Osteocyte (in vitro differentiated cells): ENCODE measurements at places on chromosomes 3 and 15. TPM values are rescaled to one million over a fixed set of nuclear protein-coding genes. Genes with fewer than 3 reads are reported as not detected.

GOLGA6L25 gene
- total RNA-seq: not detected in 2 replicates

P2RY14 gene
- total RNA-seq: not detected in 2 replicates

GUCA1C gene
- not detected in 2 replicates for total RNA-seq

ATP10A gene
- total RNA-seq: 71.9 and 74.2 TPM in 2 replicates

P2RY12 gene
- not detected in 2 replicates for total RNA-seq

- no peak for DNase-seq
Observed at GRCh38 chr15:71526060-71526820, 284.1 kb upstream of the NR2E3 start.

GRCh38 chr3:133540896-133541674 lies 32.4 kb upstream of the CDV3 start:
- no peak for DNase-seq

DNA sequence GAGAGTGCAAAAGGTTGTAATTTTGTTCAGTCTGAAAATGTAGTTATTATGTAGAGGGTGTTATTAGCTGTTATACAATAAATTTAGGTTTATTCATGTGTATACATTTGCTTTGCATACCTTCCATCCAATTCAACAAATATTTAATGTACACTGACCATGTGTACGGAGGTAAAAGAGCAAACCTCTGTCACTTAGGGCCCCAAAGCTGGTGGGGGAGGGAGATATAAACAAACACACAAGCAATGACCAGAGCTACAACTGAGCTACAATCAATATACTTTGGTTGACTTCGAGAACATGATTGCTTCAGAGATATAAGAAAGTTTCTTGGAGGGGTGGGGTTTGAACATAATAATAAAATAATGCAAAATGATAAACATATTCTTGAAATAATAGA lies 17.5 kb upstream of the BCL6 start:
- DNase-seq: no peak

DNA sequence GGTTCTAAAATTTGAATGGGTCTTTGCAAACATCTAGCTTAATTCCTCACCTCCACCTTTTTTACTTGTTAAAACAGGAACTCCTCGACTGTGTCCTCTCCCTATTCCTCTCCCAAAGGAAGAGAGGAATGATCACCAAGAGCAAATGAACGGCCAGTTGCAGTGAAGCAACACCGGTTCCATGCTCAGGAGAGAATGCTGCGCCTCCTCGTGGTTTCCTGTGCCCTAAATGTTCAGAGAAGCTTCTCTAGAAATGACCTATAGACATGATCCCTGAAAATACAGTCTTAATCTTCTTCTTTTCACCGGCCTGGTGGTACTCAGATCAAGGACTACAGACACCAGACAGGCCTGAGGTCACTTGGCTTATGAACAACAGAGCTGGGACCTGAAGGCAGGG lies 65.1 kb upstream of the GUCA1C start:
- DNase-seq: no peak

DNA sequence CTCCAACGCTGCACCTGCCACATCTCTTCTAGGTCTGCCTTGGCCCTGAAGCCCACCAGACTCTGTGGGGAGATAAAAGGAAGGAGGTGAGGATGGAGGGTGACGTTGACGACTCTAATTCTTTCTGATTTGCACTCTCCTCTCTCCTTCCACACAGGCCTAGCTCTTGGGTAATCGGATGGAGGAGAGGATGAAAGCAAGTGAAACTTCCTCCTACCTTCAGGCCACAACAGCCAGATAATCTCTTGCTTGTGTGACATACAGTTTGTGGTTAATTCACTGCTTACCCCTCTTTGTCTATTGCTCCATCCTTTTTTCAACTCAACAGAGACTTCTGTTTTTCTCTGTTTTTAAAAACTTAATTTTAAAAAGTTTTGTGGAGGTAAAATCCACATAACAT lies 208.1 kb downstream of the SV2B start:
- DNase-seq: no peak

DNA sequence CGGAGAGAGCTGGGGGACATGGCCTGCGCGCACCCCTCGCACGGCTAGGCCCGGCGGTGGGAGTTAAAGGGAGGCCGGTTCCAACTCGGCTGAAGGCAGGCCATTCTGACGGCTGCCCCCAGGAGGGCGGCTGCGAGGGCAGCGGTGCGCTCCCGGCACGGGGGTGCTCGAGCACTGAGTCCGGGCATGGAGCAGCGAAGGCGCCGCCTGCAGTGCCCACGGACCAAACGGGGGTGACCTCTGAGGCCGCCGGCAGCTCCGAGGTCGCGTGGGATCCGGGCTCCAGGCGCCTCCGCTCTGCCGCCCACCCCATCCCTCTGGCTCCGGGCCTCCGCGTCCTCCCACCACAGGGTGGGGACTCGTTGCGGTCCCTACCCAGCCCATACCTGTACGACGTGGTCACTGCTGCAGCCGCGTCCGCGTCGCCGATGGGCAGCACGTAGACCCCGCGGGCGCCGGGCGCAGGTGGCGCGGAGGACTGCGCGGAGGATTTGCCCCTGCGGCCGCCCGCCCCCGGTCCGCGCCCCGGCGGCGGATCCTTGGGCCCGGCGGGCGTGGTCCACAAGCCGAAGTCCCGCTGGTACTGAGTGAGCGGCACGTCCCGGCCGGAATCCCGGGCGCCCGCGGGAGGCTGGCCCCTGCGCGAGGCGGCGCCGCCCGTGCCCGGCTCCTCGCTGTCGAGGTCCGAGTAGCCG lies 469 bp downstream of the MAP6D1 start:
- DNase-seq: no peak

GRCh38 chr15:87747087-87747486 lies 509.5 kb downstream of the NTRK3 start:
- no peak for DNase-seq

- DNase-seq: no peak
Observed at GRCh38 chr3:184968115-184968514, 156.1 kb downstream of the VPS8 start.

DNA sequence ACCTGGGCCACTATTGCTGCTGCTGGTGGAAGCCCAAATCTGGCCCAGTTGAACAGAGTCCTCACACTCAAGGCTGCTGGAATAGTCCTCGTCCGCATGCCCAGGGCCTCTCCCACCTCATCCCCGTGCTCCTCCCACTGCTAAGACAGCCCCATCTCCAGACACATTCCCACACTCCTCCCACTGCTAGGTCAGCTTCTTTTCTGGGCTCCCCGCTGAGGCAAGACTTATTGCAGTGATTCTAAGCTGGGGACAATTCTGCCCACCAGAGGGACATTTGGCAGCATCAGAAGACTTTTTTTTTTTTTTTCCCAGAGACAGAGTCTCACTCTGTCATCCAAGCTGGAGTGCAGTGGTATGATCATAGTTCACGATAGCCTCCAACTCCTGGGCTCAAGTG lies 35.1 kb downstream of the POC1A start:
- no peak for DNase-seq

DNA sequence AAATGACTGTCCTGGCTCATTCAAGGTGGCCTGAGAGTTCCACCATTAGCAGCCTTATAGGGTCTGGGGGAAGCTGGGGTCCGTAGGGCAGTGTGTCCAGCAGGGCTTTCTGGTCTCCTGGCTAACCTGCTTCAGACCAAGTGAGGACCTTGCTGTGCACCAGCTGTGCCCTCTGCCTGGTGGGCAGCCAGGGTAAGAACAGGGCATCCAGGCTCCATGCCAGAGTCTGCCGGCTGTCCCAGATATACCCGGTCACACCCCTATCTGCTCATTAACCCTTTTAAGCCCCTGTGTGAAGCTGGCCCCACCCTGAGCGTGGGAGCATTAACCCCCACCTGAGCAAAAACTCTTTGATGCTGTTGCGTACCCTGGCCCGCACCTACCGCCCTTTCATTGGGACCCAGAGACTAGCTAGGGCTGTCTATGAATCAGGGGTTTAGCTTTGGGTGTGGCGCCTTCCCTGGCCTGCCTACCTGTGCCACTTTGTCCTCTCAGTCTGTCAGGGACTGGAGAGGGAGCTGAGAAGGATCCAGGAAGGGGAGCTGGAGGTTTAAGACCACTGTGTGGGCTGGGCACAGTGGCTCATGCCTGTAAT lies 17.6 kb downstream of the SEMA3F start:
- DNase-seq: no peak

GRCh38 chr3:38038447-38038911 lies 529 bp upstream of the DLEC1 start:
- DNase-seq: no peak

GRCh38 chr15:72591361-72591760 lies 63.1 kb upstream of the GOLGA6B start:
- DNase-seq: no peak

- peak; percentile 90 for DNase-seq
Observed at GRCh38 chr3:149395107-149396089, 17.9 kb upstream of the TM4SF1 start.

GRCh38 chr3:47054412-47054811 lies 74.9 kb downstream of the NBEAL2 start:
- no peak for DNase-seq

- DNase-seq: no peak
Observed at GRCh38 chr3:85867072-85867471, 908.3 kb downstream of the CADM2 start.

- no peak for DNase-seq
Observed at GRCh38 chr3:174958671-174959328, 99.7 kb downstream of the NAALADL2 start.

DNA sequence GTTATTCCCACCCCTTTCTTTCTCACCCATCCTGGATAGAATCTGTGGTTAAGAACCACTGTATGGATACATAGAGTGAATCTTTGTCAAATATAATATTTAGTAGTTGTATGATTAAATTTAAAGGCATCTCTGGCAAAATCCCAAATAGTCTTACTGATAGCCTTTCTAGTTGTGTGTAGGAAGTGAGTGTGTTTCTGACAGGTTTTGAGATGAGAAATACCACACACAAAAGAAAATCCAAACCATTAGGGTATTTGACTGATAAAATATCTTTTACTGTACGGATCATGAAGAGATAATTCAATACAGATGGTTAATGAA lies 44.7 kb upstream of the PLCL2 start:
- no peak for DNase-seq
